Stimulated activated CD8-positive, alpha-beta memory T cell treated with anti-CD3 and anti-CD28 coated beads, Interleukin-7, amount 100 ng/mL, for 1 hour (primary cell): ENCODE measurements at places on chromosomes 2 and 18.

DNA sequence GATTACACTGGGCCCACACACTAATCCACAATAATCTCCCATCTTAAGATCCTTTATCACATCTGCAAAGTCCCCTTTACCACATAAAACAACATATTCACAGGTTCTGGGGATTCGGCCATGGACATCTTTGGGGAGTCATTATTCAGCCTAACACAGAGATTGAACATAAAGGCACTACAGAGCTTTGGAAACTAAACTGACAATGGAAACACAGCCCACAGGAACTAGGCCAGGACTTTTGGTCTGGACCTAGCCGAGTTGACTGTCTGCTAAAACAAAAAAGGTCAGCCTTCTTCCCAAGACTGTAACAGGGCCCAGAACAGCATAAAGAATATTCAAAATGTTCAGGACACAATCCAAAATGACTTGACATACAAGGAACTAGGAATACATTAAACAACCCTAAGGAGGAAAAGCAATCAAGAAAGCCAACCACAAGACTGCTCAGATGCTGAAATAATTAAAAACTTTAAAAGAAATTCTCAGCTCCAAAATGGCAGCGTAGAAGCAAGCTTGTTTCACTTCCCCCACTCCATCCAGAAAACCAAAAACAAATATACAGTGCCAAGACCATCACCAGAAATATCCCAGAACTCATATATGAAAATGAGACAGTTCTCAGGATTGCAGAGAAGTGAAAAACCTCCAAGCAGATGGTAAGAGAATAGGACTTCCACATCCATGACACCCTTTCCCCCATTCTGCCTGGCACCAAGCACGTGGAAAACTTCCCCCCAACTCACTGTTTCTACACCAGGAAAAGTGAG, 207.8 kb downstream of the ATAD2B start:
- DNase-seq: no peak

- no peak for DNase-seq
Observed at GRCh38 chr18:44915661-44916060, 235.0 kb downstream of the SETBP1 start.

- no peak for DNase-seq
Observed at GRCh38 chr2:47653902-47654789, 128.8 kb upstream of the MSH6 start.

DNA sequence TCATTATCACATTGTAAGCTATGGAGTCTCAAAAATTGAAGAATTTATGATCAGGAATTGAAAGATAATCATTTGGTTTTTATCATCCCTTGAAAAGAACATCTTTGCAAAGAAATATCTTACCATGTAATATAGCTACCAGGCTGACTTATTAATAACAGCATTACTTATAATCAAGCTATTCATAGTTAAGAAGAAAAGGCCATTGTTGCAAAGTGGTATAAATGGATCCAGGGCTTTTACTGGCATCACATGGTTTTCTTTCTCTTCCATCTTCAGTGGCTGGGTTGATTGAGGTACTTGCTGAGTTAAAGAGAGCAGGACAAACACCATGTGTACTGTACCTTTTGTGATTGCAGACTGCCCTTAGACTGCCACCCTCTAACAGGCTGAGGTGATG, 39.6 kb downstream of the MFSD6 start:
- no peak for DNase-seq

DNA sequence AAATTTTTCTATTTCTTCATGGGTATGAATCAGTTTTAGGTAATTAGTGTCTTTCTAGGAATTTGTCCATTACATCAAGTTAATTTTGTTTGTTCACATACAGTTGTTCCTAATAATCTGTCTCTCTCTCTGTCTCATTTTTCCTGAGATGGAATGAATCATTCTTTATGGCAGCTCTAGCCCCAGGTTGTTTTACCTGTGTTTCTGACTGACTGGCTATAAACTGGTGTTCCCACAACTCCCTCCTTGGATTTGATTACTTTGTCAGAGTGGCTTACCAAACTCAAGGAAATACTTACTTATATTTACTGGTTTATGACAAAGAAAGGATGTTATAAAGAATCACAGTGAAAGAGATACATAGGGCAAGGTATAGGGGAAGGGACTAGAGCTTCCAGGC, 15.1 kb downstream of the ADNP2 start:
- DNase-seq: no peak

GRCh38 chr18:79121746-79122474, 52.7 kb downstream of the ATP9B start:
- no peak for DNase-seq

- DNase-seq: no peak
Observed at GRCh38 chr2:70472221-70472890, 81.3 kb downstream of the TGFA start.
